ENCODE measurements at places on chromosomes 4 and X.

GRCh38 chr4:67327245-67328017 lies 217.9 kb downstream of the CENPC start:
- peak; percentile 57 for DNase-seq

- DNase-seq, result no peak
Measured at GRCh38 chrX:130015181-130015580, 32.7 kb downstream of the BCORL1 start.

GRCh38 chr4:99405433-99406115 lies 29.6 kb downstream of the ADH7 start:
- DNase-seq, result peak; percentile 9

GRCh38 chrX:16958356-16958755 lies 11.9 kb downstream of the REPS2 start:
- no peak for DNase-seq

- no peak for DNase-seq
Measured at GRCh38 chrX:18410038-18410437, 15.4 kb upstream of the CDKL5 start.

GRCh38 chr4:146654687-146655520 lies 16.2 kb downstream of the POU4F2 start:
- no peak for DNase-seq

GRCh38 chr4:145041378-145041777 lies 56.6 kb downstream of the ANAPC10 start:
- DNase-seq, result no peak

All from NCI-H1092 (cell line).